Stimulated activated CD8-positive, alpha-beta memory T cell treated with anti-CD3 and anti-CD28 coated beads, Interleukin-12 subunit alpha, Interleukin-12 subunit beta, amount 100 ng/mL, for 1 hour (primary cell): ENCODE measurements at places on chromosomes 7 and 10.
A peak's percentile ranks its signal among the peaks of the same experiment; 100 is the strongest.

GRCh38 chr7:103569621-103570305 is 123.8 kb upstream of the SLC26A5 start:
- DNase-seq = no peak

DNA sequence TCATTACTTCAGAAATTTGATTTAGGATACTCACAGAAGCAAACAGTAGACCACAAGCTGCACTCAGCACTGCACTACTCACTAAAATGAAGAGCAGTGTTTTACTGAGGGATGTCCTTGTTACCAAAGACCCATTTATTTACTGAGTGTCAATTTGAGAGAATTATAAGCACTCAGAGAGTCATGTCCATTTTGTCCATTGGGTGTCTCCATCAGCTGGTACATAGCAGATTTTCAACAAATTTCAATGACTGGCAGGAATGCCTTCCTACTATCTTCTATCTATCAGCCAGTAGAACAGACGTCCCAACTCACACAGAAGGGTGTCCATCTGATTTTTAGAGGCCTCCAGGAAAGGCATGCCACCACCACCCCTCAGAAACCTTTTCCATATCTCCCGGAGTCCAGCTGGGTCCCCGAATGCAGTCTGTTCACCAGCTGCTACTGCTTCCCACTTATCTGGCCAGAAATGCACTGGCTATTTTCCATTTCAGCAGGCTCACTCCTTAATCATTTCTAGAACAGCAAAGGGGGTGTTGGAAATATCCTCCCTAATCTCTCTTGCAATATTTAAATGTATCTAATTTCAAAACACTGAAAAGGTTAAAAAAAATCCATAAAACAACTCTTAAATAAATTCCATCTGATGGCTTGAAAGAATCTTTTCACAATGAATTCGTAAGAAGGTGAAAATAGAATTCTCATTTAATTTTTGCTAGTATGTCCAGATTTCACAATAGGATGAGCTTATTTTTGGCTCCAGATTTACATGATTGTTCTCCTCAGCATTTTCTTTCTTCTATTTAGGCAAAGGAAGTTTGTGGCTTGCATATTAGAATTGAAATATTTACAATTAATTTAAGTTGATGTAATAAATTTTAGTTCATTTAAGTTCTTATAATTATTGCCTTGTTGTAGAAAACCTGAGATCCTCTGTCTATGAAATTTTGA is 1164.0 kb upstream of the CELF2 start:
- DNase-seq = no peak

GRCh38 chr7:131726686-131727085 is 170.3 kb upstream of the PODXL start:
- no peak for DNase-seq

DNA sequence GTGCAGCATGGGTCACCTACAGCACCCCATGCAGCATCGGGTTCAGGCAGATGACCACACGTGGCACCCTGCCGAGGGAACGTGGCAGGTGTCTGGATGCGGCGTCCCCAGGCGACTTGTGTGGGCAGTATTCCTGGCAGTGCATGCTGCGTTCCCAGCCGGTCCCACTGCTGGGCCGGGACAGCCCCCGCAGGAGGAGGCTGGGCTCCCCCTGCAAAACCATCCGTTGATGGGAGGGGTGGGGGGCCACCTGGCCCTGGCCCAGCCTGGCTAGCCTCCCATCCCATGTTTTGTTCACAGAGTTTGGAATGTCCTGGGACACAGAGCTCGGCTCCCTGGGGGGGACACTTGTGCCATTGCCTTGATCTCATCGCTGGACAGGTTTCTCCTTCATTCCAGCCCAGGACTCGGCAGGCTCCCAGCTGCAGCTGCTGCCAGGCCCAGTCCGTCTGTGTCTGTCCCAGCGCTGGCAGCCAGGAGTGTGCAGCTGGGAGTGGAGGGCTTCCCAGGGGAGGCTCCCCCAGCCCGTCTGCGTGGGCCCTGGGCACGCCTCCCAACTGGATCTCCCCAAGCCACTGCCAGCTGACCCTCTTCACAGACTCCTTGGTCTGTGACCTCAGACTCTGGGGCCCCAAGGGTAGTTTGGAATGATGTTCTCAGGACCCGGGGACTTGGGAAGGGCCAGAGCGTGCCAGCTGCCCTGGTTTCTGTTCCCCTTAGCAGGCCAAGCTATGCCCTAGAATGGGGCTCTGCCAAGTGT is 32.6 kb downstream of the TMEM270 start:
- no peak for DNase-seq

DNA sequence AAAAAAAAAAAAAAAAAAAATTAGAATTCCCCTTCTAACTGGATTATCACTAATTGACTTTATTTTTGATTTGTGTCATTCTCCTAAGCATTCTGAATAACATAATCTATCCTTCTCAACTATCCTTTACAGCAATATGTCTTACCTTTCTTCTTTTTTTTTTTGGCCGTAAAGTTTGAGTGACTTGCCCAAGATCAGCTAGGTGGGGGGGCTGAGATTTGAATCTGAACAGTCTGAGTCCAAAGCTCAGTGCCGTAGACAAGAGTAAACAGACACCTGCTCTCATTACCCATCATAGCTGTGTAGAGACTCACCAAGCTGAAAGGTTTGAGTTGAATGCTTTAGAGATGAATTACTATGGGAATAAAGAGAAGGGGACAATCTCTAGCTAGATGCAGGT is 192.1 kb downstream of the SORCS1 start:
- no peak for DNase-seq

DNA sequence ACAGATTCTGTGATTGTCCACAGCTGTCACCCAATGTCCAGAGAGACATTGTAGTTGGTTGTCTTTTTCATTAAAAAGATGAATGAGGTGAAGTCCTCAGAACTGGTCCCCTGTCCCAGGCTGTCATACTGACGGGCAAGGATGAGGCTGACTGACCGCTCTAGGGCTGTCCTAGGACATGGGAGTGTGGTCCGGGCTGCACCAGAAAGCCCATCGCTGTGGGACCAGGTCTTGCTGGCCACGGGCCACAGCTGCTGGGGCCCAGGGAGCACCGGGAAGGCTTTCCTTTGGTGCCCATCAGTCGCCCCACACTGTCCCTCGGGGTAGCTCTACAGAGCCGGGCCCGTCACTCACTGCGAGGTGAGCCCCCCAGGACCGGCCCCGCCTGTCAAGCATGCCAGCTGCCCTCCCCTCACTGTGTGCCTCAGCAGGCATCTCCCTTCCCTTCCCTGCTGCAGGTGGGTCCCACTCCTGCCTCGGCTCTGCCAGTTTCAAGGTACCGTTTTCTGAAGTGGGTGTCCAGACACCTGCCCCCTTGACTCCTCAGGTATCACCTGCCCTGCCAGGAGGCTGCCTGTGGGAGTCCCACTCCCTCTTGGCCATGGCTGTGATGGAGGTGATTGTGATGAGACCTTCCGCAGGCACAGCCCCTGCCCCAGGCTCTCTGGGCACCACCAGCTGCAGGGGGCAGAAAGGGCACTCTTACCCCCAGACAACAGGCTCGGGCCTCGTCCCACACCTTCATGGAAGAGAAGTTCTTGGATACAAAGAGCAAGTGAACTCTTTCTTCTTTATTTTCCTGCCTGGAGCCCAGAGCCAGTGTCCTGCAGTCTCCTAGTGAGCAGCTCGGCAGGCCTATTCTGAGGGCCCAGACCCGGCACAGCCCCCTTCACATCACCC is 21.7 kb downstream of the LRRC27 start:
- no peak for DNase-seq

GRCh38 chr10:119872860-119873681 is 428 bp upstream of the MCMBP start:
- DNase-seq = peak; percentile 76

DNA sequence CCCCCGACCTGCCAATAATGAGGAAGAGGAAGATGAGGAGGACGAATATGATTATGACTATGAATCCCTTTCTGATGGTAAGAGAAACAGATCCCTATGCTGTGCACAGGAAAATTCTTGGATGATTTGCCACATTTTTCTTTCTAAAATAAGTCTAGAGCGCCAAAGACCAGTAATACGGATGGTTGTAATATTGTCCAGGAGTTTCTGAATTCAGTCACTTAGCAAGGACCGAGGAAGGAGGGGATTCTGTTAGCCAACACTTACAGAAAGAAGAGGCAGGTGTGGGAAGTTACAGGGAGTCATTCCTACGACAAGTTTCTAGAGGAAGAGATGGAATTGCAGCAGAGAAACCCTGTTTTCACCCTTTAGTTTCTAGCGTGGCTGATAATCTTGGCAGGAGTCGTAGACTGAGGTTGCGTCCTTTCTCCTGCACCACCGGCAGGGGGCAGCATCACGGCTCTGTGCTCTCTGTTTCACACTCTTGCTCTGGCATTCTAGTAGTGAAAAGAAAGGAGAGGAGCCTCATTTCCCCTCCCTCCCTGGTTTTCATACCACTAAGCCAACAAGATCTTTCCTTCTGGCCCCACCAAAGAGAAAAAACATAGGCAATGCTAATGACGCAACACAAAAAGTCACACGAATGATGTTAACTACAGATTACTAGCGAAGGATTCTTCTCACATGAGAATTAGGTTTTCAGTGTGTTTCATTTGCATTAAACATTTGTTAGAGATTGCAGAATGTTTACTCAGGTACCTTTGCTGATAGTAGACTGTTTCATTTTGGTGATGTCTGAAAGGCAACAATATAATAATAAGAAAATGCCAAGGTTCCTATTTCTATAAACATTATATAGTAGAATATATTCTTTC is 82.7 kb downstream of the NOC3L start:
- DNase-seq = peak; percentile 36

DNA sequence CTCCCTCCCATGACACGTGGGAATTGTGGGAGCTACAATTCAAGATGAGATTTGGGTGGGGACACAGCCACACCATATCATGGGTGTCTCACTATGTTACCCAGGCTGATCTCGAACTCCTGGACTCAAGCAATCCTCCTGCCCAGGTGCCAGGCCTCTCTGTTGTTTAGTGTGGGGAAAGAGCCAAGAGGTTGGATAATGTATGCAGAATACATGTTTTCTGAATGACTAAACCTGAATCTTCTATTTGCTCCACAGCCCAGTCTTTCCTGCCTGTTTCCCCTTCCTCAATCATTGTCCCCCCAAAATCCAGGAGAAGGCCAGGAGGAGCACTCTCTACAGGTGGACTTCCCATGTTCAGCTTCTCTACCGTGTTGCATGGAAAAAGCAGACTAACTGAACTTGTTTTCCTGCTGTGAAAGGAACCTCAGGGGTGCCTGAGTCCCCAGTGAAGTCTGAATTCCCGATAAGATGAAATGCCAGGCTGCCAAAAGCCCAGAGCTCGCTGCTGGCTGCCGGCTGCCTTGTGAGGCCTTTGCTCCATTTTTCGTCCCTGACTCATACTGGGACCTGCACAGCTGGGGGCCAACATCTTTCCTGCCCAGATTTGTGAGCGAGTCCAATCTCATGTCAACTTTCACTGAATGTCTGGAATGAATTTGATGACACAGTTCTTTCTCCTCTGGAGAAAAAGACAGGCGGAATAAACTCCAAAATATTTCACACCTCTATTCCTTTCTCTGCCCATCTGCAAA is 588.0 kb downstream of the CALN1 start:
- DNase-seq = no peak

DNA sequence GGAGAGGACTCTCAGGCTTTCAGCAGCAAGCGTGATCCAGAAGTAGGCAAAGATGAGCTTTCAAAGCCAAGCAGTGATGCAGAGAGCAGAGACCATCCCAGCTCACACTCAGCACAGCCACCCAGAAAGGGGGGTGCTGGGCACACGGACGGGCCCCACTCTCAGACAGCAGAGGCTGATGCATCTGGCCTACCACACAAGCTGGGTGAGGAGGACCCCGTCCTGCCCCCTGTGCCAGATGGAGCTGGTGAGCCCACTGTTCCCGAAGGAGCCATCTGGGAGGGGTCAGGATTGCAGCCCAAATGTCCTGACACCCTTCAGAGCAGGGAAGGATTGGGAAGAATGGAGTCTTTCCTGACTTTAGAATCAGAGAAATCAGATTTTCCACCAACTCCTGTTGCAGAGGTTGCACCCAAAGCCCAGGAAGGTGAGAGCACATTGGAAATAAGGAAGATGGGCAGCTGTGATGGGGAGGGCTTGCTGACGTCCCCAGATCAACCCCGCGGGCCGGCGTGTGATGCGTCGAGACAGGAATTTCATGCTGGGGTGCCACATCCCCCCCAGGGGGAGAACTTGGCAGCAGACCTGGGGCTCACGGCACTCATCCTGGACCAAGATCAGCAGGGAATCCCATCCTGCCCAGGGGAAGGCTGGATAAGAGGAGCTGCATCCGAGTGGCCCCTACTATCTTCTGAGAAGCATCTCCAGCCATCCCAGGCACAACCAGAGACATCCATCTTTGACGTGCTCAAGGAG is 95.5 kb downstream of the TACC2 start:
- DNase-seq = no peak

- no peak for DNase-seq
These were observed 145.8 kb downstream of the FRMD4A start for GRCh38 chr10:14184841-14185315.

DNA sequence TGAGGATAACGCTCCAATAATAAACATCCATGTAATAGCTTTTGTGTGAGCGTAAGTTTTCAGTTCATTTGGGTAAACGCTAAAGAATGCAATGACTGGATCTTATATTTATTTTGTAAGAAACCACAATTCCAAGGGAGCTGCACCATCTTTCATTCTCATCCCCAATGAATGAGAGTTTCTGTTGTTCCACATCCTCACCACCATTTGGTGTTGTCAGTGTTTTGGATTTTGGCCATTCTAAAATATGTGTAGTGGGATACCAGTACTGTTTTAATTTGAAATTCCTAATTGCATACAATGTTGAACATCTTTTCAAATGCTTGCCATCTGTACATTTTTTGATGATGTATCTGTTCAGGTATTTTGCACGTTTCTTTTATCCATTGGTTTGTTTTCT is 50.9 kb upstream of the SEMA3D start:
- DNase-seq = no peak

- no peak for DNase-seq
These were observed 39.2 kb downstream of the WBP1L start for GRCh38 chr10:102782673-102783551.

GRCh38 chr10:60846173-60846572 is 67.9 kb downstream of the CDK1 start:
- DNase-seq = no peak

GRCh38 chr10:131032329-131033165 is 279.0 kb downstream of the TCERG1L start:
- no peak for DNase-seq

- no peak for DNase-seq
These were observed 7.2 kb upstream of the RELN start for GRCh38 chr7:103996639-103997038.

GRCh38 chr10:6513476-6513875 is 66.6 kb downstream of the PRKCQ start:
- DNase-seq = no peak

DNA sequence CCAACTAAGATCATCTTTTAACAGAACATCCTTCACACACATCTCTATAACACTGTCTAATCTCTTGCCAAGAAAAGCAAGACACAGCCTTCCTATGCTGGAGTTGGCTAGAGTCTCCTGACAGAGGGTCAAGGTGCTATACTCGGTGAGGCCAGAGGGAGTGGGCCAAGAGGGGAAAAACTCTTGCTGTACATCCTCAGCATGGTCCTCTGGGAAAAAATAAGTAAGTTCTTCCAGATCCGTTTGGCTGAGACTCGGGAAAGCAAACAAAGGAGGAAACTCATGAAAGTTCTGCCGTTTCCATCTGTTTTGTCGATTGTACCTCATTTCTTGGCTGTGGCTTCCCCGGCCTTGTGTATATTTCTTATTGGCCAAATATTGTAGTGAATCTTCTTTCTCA is 33.9 kb downstream of the VWDE start:
- DNase-seq = no peak
